ENCODE measurements at places on chromosomes 5 and 9.

- H3K36me3 ChIP-seq: no peaks in the 10 kb centered on the region
- no peak overlapping the region for H3K4me3 ChIP-seq
- DNase-seq: no peak
Observed at GRCh38 chr5:40395251-40395650, 284.5 kb upstream of the PTGER4 start.

DNA sequence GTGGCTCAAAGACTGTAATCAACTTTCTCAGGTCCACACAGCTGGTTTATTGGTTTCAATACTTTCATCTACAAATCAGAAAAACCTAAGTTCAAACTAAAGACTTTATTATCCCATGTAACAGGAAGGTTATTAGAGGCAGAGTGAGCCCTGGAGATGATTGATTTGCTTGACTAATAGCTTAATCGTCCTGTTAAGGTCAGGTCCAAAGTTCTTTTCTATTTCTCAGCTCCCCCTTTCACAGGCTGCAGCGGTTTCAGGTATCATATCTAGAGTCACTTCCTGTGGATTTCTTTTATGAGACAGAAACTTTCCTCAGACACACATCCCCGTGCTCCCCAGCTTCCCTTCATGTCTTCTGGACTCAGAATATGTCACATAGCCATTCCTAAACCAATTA lies 166.4 kb downstream of the PRELID2 start:
- DNase-seq: no peak
- H3K27me3 ChIP-seq: no peaks in the 10 kb centered on the region
- H3K4me1 ChIP-seq: no peaks in the 10 kb centered on the region
- H3K27ac ChIP-seq: no peak overlapping the region

- no peaks in the 10 kb centered on the region for H3K4me1 ChIP-seq
- no peak overlapping the region for H3K4me3 ChIP-seq
- DNase-seq: peak; percentile 19
- no peaks in the 10 kb centered on the region for H3K27me3 ChIP-seq
Observed at GRCh38 chr5:102531506-102531905, 32.7 kb upstream of the SLCO6A1 start.

GRCh38 chr9:95193067-95193466 lies 124.4 kb downstream of the FANCC start:
- H3K27me3 ChIP-seq: no peaks in the 10 kb centered on the region
- no peak overlapping the region for H3K4me3 ChIP-seq
- H3K4me1 ChIP-seq: peaks cover 25% of the 10 kb centered on the region
- no peaks in the 10 kb centered on the region for H3K36me3 ChIP-seq
- no peak overlapping the region for H3K27ac ChIP-seq
- no peak for DNase-seq

GRCh38 chr5:17304282-17304681 lies 86.9 kb downstream of the BASP1 start:
- H3K4me1 ChIP-seq: no peaks in the 10 kb centered on the region
- DNase-seq: no peak
- no peaks in the 10 kb centered on the region for H3K36me3 ChIP-seq
- no peak overlapping the region for H3K27ac ChIP-seq

GRCh38 chr5:132394667-132395259 lies 25.3 kb downstream of the SLC22A5 start:
- no peak overlapping the region for H3K4me3 ChIP-seq
- no peaks in the 10 kb centered on the region for H3K4me1 ChIP-seq
- H3K27ac ChIP-seq: no peak overlapping the region

DNA sequence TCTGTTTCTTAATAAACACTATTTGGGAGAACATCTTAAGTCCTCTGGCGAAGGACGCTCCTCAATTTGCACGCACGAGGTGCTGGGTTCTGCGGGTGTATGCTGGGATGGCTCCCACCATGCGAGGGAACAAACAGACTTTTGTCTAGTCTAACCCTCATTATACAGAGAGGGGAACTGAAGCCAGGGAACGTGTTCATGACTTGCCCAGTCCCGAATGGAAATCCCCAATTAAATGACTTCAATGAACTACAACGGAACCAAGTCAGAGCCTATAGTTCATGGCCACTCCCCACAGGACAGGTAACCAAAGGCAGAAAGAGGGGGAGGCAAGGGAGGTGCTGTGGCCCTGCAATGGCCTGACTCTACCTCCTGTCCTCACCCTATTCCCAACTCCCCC lies 9.3 kb downstream of the TLE1 start:
- no peak overlapping the region for H3K27ac ChIP-seq
- no peaks in the 10 kb centered on the region for H3K36me3 ChIP-seq
- peaks cover 11% of the 10 kb centered on the region for H3K27me3 ChIP-seq

DNA sequence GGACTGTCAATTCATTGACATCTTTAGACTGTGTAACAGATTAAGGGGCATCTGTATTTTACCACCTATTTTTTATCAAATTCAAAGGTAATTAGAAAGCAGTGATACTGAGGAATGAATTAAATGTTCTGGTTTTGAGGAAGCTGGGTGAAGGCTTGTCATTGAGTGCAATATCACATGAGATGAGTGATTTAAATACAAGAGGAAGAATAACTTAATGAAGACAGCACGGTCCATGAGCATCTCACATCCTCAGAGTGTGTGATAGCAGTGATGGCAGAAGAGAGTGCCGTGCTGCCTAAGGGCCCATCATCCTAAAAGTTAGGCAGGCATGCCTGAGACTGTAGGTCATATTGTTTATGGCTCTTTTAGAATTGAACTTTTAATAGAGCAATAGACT lies 263.3 kb downstream of the MAST4 start:
- H3K27ac ChIP-seq: no peak overlapping the region
- H3K4me3 ChIP-seq: no peak overlapping the region
- H3K36me3 ChIP-seq: no peaks in the 10 kb centered on the region

GRCh38 chr9:114117996-114118830 lies 19.1 kb upstream of the KIF12 start:
- DNase-seq: no peak
- H3K27me3 ChIP-seq: peaks cover 24% of the 10 kb centered on the region
- no peak overlapping the region for H3K4me3 ChIP-seq
- H3K27ac ChIP-seq: no peak overlapping the region
- H3K4me1 ChIP-seq: no peaks in the 10 kb centered on the region

DNA sequence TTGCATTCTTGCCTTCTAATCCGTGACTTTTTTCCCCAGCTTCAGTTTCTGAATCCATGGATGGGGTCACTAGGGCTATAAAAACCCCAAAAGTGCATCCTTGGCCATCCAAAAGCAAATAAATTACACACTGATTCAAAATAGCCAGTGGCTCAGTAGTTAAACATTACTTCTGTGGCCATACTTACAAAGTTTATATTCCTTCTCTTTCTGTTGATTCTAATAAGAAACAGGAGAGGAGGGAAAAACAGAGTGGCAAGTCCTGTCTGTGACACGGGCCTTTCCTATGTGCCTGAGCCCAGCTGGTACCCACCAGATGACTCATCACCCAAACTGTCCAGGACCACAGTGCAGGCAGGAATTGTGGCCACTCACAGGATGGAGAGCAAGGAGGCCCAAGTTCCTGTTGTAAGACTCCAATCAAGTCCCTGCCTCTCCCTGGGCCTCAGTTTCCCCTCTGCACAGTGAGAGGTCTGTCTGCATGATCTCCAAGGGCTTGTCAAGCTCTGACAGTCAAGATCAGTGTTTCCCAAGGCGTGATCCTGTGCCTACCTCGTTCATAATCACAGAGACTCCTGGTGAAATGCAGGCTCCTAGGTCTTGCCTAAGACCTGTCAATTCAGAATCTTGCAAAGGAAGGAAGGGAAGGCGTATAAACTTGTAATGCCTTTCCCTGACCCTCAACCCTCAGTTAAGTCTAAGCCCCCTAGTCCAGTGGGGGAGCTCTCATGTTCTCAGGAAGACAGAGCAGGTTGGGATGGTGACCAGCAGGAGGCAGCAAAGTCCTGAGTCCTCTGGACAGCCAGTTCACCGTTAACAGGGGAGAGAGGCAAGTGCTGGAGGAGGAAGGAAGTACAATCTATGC lies 29.5 kb downstream of the TNIP1 start:
- H3K4me3 ChIP-seq: no peak overlapping the region

- no peak overlapping the region for H3K4me3 ChIP-seq
- no peak for DNase-seq
- H3K27me3 ChIP-seq: no peaks in the 10 kb centered on the region
- H3K36me3 ChIP-seq: no peaks in the 10 kb centered on the region
- peaks cover 6% of the 10 kb centered on the region for H3K4me1 ChIP-seq
Observed at GRCh38 chr9:127175764-127176163, 53.3 kb upstream of the ANGPTL2 start.

DNA sequence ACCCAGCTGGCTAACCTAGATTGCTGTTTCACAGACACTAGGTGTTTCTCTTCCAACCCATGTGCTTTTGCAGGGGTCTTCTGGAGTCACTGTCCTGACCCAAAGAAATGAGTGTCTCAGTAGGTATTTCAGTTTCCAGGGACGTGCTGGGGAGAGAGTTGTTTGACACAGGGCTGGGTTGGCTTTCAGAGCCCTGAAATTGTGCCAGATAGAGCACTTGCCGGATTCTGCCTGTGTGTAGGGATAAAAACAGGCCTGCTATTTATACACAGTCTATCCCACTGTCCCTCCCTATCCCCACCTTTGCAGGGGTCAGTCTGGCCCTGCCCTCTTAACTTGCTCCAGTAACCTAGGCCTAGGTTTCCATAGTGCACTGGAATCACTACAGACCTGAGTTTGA lies 957 bp upstream of the HBEGF start:
- DNase-seq: no peak
- H3K4me3 ChIP-seq: no peak overlapping the region
- no peak overlapping the region for H3K27ac ChIP-seq
- H3K27me3 ChIP-seq: peaks cover 13% of the 10 kb centered on the region
- peaks cover 52% of the 10 kb centered on the region for H3K4me1 ChIP-seq
- no peaks in the 10 kb centered on the region for H3K36me3 ChIP-seq

DNA sequence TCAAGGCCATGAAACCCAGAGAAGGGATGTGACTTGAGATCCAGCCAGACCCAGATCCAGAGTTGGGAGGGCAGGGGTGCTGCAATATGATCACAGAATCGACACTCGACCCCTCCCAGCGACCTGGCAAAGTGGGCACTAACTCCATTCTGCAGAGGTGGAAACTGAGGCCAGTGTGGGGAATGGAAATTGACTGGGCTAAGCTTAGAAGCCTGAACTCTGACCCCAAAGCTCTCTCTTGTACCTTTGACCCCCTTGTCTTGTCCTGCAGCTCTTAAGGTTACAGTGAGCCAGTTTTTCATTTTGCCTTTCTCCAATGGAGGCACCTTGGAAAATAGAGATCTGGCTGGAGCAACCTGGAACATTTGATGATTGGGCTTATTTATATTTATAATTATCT lies 14.5 kb upstream of the ERGIC1 start:
- no peaks in the 10 kb centered on the region for H3K36me3 ChIP-seq
- no peaks in the 10 kb centered on the region for H3K4me1 ChIP-seq
- DNase-seq: no peak
- no peaks in the 10 kb centered on the region for H3K27me3 ChIP-seq
- H3K4me3 ChIP-seq: no peak overlapping the region

DNA sequence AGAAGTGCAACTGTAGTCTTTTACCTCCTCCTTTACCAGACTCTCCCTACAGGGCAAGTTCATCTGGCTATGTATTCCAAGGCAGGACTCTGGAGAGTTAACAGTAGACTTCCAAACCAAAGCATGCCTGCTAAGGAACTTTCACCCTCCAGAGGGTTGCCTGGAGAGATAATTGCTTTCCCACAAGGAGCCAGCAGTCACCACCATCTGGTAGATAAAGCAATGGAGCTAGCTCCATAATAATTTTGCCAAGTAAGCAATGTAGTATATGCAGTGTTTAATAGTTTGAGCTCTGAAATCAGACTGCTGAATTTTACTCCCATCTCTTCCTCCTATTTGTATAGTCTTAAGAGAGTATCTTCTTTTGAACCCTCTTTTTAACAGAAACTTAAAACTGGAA lies 566.8 kb upstream of the PTGER4 start:
- no peak overlapping the region for H3K27ac ChIP-seq
- H3K36me3 ChIP-seq: no peaks in the 10 kb centered on the region
- H3K4me3 ChIP-seq: no peak overlapping the region
- no peaks in the 10 kb centered on the region for H3K27me3 ChIP-seq

Data from common myeloid progenitor, CD34-positive (primary cell).